ENCODE measurements at places on chromosomes 11 and 22.

- no peak for DNase-seq
These were observed 293.8 kb downstream of the OPCML start for GRCh38 chr11:133238495-133238894.

GRCh38 chr22:38021206-38021605 lies 36.0 kb upstream of the PICK1 start:
- DNase-seq, result no peak

GRCh38 chr11:105179542-105180278 lies 40.1 kb upstream of the CARD18 start:
- DNase-seq, result no peak

GRCh38 chr11:100220801-100221200 lies 466.3 kb upstream of the ARHGAP42 start:
- DNase-seq, result no peak

GRCh38 chr11:74479732-74480123 lies 12.4 kb upstream of the KCNE3 start:
- DNase-seq, result no peak

- no peak for DNase-seq
These were observed 67.3 kb downstream of the IMMP1L start for GRCh38 chr11:31442086-31442485.

- DNase-seq, result no peak
These were observed 46.3 kb upstream of the SYT13 start for GRCh38 chr11:45332276-45332934.

GRCh38 chr11:120386774-120387371 lies 50.7 kb downstream of the ARHGEF12 start:
- DNase-seq, result no peak

DNA sequence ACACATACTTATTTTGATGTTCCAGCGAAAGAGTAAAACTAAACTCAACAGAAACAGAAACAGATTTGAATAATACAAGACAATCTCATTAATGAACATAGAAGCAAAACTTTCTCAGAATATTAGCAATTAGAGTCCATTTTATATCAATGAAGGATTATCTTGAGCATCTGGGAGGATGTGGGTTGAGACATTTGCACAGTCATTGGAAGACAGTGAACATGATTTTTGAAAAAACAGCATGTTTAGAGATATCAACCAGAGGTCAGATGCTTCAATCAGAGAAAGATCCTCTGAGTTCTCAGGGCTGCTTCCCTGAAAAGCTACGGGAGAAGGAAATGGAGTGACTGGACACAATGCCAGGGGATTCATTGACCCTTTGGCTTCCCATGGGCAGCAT lies 35.9 kb upstream of the VPREB1 start:
- DNase-seq, result no peak
